H54 (cell line): ENCODE measurements at places on chromosomes 12 and 14.

- no peak for DNase-seq
Observed at GRCh38 chr12:130952171-130952954, 1.3 kb upstream of the ADGRD1 start.

DNA sequence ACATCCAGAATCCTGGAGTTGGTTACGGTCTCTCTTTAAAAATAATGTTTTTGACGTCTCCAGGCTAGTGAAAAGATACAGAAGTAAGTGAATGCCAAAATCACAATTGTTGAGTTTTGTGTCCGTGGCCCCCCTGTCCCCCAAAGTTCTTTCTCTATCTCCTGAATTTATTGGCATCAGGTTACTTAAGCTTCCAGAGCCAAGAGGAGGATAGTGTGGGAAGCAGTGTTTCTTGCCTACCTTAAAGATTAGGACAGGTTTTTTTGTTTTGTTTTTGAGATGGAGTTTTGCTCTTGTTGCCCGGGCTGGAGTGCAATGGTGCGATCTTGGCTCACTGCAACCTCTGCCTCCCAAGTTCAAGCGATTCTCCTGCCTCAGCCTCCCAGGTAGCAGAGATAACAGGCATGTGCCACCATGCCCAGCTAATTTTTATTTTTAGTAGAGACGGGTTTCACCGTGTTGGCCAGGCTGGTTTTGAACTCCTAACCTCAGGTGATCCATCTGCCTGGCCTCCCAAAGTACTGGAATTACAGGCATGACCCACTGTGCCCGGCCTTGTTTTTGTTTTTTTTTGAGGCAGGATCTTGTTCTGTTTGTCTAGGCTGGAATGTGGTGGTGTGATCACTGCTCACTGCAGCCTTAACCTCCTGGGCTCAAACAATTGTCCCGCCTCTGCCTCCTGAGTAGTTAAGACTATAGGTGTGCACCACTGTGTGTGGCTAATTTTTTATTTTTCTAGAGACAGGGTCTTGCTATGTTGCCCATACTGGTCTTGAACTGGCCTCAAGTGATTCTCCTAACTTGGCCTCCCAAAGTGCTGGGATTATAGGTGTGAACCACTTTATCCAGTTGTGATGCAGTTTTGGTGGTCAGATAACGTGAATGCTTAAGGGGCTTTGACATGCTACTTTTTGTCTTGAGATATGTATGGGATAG, 5.4 kb downstream of the SRSF5 start:
- no peak for DNase-seq

GRCh38 chr14:76664790-76665189, 96.5 kb upstream of the VASH1 start:
- DNase-seq, result no peak

- DNase-seq, result no peak
Observed at GRCh38 chr12:71208053-71208685, 50.4 kb upstream of the TSPAN8 start.

DNA sequence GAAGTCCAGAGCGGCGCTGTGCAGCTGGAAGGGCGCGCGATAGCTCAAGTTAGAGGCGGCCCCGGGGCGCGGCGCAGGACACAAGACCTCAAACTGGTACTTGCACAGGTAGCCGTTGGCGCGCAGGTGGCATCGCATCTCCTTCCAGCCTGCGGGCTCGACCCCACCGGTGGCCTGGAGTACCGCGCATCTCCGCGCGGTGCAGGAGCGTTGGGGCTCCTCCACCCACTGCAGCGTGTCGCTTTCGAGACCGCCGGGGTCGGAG, 553 bp downstream of the CLEC14A start:
- DNase-seq, result no peak

DNA sequence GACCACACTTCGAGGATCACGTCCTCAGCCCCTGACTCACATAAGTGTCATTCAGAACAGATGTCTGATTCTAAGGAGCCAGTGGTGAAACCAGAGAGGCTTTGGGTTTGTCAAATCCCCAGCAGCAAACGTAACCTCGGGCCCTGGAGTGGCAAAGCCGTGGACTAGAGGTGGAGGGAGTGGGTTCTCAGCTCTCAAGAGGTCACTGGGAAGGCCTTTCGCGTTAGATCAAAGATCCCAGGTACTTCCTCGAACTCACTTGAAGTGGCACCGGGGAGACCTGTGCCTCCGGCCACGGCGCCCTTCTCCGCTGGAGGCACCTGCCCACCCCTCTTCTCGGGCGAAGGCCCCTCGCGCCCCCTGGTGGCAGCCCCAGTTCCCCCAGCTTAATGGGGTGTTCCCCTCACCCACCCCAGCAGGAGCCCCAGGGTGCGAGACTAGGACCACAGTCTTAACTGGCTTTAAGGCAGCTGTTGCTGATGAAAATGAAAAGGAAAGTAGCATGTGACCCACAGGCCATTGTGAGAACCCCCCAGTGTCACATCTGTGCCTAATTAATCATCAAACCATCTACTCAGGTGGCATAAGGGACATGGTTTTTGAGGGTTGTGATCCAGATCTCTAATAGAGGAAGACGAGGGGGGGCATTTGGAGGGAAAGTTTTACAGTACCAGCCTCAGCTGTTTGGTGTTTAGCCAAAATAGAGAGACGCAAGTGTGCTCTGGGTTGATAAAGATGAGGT, 672 bp upstream of the ESR2 start:
- peak; percentile 63 for DNase-seq

DNA sequence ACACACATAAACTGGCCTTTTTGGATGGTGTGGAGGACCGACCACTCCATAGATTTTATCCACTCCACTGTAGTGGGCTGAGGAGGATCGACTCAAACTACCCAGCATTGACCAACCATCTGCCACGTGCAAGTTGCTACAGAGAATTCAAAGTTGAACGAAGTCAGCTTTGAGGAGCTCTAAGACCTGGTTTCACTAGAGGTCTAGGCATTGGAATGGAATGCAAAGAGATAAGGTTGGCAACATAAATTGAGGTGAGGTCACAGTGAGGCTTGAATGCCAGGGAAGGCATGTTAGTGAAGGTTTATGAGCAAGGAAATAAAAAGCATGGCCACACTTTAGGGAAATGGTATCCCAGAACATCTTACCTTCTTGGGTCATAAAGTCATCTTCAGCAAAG, 14.5 kb downstream of the VWF start:
- DNase-seq, result no peak

DNA sequence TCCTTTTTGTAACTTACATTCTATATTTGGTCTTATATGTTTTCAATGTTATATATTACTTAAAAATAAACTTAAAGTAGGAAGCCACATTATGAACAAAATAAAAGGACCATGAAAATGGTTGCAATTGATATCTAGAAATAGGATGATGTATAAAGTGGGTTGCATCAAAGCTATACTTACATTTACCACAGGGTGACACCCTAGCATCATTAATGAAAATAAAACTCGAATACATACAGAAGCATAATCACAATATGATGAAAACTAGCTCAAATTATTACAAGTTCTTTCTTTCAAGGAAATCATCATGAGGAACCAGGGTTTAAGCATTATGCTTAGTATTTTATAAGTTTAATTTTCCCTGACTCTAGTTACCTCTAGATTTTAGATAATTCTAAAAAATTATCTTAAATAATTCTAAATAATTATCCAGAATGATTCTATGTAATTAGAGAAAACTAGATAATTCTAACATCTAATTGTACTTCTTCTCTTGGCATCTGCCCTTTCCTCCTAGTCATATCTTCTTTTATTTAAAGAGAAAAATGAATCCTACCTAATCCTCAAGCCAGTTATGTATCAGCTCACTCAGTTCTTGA, 31.2 kb downstream of the TAS2R7 start:
- DNase-seq, result no peak

DNA sequence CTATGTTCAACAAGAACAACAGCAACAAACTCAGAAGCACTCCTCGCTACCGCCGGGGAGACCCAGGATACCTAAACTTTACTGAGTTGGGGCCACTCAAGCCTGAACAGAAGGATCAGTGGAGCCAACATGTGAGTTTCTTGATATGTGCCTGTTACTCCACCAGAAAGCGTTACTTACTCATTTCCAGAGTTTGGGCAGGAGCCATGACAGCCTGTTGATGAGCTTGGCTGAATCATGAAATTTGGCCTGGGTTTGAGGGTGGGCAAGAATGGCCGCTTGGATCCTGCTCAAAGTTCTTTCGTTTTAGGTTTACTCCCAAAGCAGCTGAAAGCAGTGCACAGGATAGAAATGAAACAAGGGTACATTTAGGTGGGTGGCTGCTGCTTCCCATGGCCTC, 12.0 kb upstream of the GALNT6 start:
- DNase-seq, result no peak

DNA sequence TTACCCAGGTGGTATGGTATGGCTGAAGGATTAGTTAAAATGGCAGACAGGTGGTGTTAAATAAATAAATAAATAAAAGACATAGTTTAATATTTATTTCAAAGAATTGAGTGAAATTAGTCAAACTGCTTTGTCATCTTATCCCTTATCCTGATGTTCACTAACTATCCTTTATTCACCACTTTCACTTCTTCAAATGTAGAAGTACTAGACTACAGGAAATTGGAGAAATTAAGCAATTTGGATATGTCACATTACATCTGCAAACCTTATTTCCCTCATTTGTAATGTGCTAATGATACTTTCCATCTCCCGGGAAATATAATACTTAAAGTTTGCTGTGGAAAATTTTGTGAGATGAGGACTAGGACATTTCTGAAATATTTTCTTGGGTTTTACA, 1195.7 kb downstream of the LRFN5 start:
- DNase-seq, result no peak

- no peak for DNase-seq
Observed at GRCh38 chr12:113119980-113120669, 15.4 kb downstream of the RASAL1 start.

DNA sequence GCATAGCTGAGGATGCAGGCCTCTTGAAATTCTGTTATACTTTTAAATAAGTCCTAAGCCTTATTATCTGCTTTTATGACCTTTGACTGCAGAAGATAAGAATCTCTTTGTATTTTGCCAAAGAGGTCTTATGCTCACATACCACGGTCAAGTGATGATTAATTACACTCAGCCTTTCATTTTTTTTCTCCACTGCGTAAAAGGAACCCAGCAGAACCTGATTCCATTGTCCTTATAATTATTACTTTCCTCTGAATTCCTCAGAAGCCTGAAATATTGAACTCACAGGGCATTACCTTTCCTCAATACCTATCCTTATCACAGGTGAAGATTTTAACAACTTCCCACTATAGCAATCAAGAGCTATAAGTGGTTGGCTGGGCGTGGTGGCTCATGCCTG, 498.7 kb upstream of the RPL10L start:
- DNase-seq, result no peak

DNA sequence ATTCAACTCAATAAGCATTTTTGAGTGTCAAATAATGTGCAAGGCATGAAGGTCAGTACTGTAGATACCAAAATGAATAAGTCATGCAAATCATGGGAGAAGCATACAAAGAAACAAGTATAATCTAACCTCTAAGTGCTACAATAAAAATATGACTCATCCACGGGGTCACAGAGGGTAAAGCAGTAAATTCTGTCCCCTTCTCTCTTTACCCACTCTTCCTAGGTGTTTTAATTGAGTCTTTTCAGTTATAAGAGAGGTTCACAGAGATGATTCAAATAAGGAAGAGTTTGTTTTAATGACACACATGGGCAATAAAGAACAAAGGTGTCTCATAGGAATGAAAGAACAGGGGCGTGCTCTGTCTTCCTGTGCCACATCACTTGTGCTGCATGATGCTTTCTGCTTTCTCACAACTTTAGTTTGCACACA, 71.5 kb upstream of the DAAM1 start:
- no peak for DNase-seq

- DNase-seq, result no peak
Observed at GRCh38 chr12:3012786-3013185, 53.6 kb downstream of the TEAD4 start.

- peak; percentile 87 for DNase-seq
Observed at GRCh38 chr14:90697577-90698206, 118.5 kb downstream of the TTC7B start.

DNA sequence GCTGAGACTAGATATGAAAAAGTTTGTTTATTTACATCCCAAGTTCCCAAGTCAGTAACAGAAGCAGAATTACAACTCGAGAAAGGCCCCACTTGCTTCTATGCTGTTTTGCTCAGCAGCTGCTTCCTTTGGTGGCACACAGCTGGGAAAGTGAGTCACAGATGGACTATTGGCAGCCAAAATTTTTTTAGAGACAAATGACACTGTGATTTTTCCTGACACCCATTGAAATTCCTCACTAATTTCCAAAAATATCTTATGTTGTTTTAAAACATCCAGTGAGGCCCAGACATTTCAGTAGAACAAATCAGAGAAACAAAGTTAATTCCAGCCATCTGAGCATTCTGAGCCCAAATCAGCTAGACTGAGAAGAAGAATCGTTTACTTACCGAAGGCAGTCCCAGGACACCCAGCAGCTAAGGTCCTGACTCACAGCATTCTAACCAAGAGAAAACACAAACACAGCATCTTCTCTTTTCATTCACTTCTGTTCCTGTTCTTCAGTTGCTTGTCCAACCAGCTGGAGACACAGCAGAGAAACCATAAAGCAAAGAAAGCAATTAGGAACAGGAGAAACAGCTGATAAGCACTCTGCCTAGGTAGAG, 188.3 kb downstream of the DAD1 start:
- no peak for DNase-seq

- no peak for DNase-seq
Observed at GRCh38 chr12:107439026-107439738, 246.4 kb upstream of the PWP1 start.

DNA sequence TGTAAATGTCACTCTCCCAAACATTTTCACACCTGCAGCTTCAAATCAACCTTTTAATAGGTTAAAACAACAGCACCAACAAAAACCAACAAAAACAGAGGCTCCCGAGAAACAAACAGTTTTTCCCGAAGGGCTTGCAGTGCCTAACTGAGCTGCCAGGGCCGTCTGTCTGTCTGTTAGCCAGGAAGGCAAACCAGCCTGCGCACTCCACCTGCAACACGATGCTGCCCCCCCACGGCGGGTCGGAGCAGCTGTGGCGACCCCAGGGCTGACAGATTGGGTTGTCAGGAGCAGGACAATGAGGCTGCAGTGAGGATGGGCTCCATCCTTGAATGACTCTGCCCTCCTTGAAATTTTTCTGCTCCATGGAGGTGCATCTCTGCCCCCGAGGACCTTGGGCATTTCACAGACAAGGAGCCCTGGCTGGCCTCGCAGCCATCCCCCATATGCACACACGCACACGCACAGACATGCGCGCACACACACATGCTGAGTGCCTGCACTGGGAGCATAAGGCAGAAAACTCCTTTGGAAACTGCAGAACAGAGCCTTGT, 2.6 kb downstream of the RTL1 start:
- DNase-seq, result no peak

GRCh38 chr14:99565383-99565782, 38.6 kb downstream of the CCDC85C start:
- no peak for DNase-seq

GRCh38 chr12:12899530-12900380, 8.4 kb downstream of the GPRC5A start:
- DNase-seq, result no peak

GRCh38 chr12:5262885-5263284, 169.0 kb upstream of the NTF3 start:
- no peak for DNase-seq

DNA sequence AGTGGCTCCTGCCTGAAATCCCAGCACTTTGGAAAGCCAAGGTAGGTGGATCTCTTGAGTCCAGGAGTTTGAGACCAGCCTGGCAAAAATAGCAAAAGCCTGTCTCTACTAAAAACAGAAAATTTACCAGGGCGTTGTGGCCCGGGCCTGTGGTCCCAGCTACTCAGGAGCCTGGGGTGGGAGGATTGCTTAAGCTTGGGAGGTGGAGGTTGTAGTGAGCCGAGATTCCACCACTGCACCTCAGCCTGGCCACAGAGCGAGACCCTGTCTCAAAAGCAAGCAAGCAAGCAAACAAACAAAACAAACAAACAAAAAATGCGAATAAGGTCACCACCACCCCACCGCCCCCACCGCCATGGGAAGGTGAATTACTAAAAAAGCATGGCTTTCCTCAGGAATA, 238.7 kb downstream of the ATXN7L3B start:
- DNase-seq, result no peak
